ENCODE measurements at places on chromosomes 7 and 10. TPM values are rescaled to one million over a fixed set of nuclear protein-coding genes. Genes with fewer than 3 reads are reported as not detected.

DNA sequence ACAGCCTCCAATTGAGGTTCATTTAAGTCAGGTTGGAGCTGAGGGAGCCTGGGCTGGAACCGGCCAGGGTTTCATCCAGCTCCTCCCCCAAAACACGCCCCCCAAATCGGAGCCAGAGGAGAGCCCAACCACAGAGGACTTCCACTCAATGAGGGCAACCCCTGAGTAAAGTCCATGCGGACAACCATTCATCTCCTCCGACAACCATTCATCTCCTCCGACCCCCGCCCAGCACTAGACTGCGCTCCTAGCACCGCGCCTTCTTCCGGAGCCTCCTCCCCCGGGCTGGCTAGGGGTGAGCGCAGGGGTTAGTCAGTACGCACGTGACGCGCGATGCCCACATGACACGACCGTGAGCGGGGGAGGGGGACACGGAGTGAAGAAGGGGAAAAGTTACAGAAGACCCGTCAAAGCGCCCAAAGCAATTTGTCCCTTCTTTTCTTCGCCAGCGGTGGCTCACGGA, 1.4 kb downstream of the MAGI2 start:
- H3K4me1 ChIP-seq: peaks cover 4% of the 10 kb centered on the region
- peak overlapping the region; percentile 95 for H3K27ac ChIP-seq
- no peaks in the 10 kb centered on the region for H3K36me3 ChIP-seq
- H3K4me3 ChIP-seq: peak overlapping the region; percentile 62
- peaks cover 12% of the 10 kb centered on the region for H3K27me3 ChIP-seq
- peak; percentile 90 for DNase-seq

DNA sequence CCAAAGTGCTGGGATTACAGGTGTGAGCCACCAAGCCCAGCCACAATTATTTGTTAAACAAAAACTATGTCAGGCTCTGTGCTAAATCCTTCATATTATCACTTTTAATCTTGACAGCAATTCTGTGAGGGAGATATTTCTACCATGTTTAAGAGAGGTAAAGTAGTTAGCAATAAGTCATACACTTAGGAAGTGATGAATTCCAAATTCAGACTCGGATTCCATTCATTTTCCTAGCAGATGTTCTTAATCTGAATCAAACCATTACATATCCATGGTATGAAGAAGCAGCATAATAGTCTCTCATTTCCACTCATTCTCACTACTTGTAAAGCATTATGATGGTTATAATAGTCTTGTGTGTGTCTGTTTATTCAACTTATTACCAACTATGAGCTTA, 2.9 kb upstream of the CD36 start:
- H3K36me3 ChIP-seq: no peaks in the 10 kb centered on the region
- DNase-seq: no peak
- no peaks in the 10 kb centered on the region for H3K27me3 ChIP-seq

NEBL gene
- polyA plus RNA-seq: 4.9 TPM

- no peaks in the 10 kb centered on the region for H3K27me3 ChIP-seq
- peaks cover 17% of the 10 kb centered on the region for H3K36me3 ChIP-seq
- H3K27ac ChIP-seq: no peak overlapping the region
- DNase-seq: no peak
- peaks cover 64% of the 10 kb centered on the region for H3K4me1 ChIP-seq
Observed at GRCh38 chr7:106281585-106282318, 3.0 kb downstream of the NAMPT start.

CDC14C gene
- not detected for polyA plus RNA-seq

LRMDA gene
- 24.7 TPM for polyA plus RNA-seq

GRCh38 chr10:108753326-108753725, 1170.0 kb downstream of the XPNPEP1 start:
- H3K36me3 ChIP-seq: no peaks in the 10 kb centered on the region
- no peaks in the 10 kb centered on the region for H3K4me1 ChIP-seq
- H3K27ac ChIP-seq: no peak overlapping the region
- DNase-seq: no peak
- no peaks in the 10 kb centered on the region for H3K27me3 ChIP-seq

DNA sequence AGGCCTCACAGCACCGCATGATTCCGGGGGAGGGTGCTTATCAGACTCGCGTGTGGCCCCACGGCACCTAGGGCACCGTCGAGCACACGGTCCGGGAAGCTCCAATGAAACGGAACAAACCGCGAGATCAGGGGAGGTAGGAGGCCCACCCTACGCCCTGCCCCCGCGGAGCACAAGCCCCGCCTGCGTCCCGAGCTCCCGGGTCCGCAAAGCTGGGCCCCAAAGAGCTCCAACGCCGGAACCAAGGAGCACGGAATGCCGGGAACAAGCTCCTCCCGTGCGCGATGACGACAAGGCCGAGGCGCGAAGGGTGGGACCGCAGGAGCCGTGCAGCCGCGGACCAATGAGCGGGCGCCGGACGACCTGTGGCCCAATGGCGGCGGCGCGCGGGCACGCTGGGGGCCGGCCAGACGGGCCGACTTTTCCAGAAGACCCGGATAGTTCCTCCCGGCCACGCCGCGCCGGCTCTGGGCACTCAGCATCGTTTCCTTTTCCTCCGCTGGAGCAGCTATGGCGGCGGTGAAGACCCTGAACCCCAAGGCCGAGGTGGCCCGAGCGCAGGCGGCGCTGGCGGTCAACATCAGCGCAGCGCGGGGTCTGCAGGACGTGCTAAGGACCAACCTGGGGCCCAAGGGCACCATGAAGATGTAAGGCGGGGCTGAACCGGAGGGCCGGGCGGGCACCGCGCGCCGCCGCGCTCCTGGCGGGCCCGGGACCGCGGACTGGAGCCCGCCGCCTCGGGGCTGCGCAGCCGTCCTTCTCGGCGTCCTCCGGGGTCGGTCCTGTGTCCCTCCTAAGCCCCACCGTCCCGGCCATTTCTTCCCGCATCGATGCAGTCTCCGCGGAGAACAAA, at the start of the genes CCT6A and PSPH:
Gene CCT6A (plus strand): TSS at position 427 of the 853 bp plus-strand sequence. CDS start 84 bp downstream, at position 511.
Gene PSPH (minus strand): TSS at position 106 of the 853 bp plus-strand sequence. CDS start 30,232 bp downstream, outside the sequence.
- H3K4me3 ChIP-seq: peak within 1 kb of the TSS; percentile 76
- H3K27ac ChIP-seq: peak within 1 kb of the TSS; percentile 100
- DNase-seq: peak; percentile 100

- peaks cover 23% of the 10 kb centered on the region for H3K4me1 ChIP-seq
- no peak overlapping the region for H3K4me3 ChIP-seq
- H3K36me3 ChIP-seq: no peaks in the 10 kb centered on the region
- DNase-seq: peak; percentile 15
- H3K27ac ChIP-seq: no peak overlapping the region
- H3K27me3 ChIP-seq: no peaks in the 10 kb centered on the region
Observed at GRCh38 chr7:42621543-42622219, 290.2 kb downstream of the C7orf25 start.

- H3K36me3 ChIP-seq: no peaks in the 10 kb centered on the region
- H3K27ac ChIP-seq: peak overlapping the region; percentile 12
- no peak overlapping the region for H3K4me3 ChIP-seq
- H3K4me1 ChIP-seq: peaks cover 44% of the 10 kb centered on the region
- no peak for DNase-seq
Observed at GRCh38 chr7:123727071-123727837, 21.5 kb downstream of the WASL start.

PTPN12 gene
- 26.4 TPM for polyA plus RNA-seq

DNA sequence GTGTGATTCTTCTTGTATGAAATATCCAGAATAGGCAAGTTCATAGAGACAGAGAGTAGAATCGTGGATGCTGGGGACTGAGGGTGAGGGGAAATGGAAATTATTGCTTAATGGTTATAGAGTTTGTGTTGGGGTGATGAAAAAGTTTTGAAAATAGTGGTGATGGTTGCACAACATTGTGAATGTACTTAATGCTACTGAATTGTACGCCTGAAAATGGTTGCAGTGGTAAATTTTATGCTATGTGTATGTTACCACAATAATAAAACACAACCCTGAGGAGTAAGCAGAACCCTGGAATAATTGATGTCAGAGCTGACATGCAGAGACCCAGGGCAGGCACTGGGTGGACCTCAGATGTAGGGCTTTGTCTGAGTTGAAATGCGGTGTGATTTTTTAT, 57.6 kb downstream of the TACR2 start:
- H3K27me3 ChIP-seq: no peaks in the 10 kb centered on the region
- H3K4me1 ChIP-seq: peaks cover 73% of the 10 kb centered on the region
- H3K27ac ChIP-seq: no peak overlapping the region
- no peak for DNase-seq

SH2D4B gene
- polyA plus RNA-seq: not detected

AKR1C2 gene
- polyA plus RNA-seq: 507 TPM

DNA sequence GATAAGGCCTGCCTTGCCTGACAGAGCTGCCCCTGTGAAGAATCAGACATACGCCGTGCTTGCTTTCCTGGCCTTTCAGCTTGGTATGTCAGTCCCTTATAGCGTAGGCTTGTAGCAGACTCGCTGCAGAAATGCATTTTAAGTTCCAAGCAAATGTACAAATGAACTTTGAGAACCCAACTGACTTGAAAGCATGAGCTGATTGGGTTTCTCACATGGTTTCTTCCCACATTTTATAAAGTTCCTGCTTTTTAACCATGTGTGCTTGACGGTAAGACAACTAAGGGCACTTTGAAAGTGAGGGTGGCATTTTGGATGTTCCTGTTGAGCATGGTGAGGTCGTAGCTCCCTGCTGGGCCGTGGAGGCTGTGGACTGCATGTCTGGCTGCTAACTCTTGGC, 62.6 kb downstream of the CCNY start:
- no peak overlapping the region for H3K4me3 ChIP-seq
- no peaks in the 10 kb centered on the region for H3K36me3 ChIP-seq
- H3K27ac ChIP-seq: no peak overlapping the region
- DNase-seq: no peak
- no peaks in the 10 kb centered on the region for H3K27me3 ChIP-seq

DNA sequence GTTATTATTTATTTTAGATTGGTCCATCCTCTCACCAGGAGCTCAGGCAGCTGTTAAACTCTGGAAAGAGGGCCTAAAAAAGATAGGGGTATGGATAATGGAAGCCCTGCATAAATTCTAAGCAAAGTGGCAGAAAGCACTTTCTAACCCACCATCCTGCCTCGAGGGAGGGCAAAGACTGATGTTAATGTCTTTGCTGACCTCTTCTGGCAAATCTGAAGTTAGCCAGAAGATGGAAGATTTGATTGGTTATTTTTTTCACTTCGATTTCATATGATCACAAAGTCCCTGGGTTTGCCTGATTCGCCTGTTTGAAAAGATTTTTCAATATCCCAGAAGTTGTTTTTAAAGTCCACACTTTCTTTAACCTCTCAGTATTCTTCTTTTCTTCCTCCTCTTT, 24.8 kb downstream of the OR9A2 start:
- H3K4me1 ChIP-seq: peaks cover 8% of the 10 kb centered on the region
- no peak overlapping the region for H3K27ac ChIP-seq
- peak; percentile 41 for DNase-seq
- H3K4me3 ChIP-seq: no peak overlapping the region

Data from stomach (tissue), 19 donors.